GM03348 (cell line): ENCODE measurements at places on chromosomes 2 and 18.

DNA sequence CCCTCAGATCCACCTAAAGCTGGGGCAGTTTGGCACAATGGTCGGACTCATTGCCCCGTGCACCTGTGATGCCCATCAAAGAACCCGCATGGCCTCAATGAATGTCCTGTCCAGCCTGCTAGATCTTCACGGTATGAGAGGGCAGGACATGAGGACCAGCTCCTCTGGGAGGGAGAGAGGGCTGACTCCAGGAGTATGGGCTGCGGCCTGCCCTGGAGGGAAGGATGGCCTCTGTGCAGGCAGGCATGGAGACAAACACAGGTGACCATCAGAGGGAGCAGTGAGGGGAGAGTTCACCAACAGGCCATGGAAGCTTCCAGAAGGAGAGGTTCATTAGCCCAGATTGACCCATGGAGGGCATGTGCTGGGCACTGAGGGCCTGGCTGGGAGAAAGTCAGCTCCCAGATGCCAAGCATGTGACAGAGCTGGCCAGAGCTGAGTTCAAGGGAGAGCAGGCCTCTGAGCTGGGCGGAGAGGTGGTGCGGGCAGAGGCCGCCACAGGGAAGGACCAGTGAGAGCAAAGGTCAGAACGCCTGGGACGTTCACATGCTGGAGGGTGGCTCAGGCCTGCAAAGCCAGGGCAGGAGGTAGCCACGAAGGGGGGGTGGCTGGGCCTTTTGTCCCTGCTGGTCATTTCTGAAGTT lies 36.2 kb downstream of the HJURP start:
- no peak for DNase-seq

- DNase-seq, result no peak
These were observed 387.0 kb downstream of the MTX2 start for GRCh38 chr2:176656038-176656775.

DNA sequence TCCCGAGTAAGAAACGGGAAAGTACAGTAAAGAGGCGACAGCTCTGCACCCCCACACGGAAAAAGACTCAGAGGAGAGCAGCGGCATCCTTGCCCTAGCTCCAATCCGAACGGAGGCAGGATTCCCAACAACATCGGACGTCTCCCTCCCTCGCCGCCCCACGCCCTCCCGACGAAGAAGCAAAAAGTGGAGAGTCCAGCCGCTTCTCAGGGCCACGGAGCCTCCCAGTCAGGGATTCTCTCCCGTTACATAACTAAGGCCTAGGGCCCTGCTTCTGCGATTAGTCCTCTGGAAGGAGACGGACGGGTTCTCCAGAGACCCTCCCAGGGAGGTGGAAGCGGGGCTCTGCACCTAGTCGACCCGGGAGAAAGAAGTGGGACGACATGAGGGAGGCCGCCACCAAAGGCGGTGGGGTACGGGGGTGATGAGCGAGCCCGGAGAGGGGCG lies 587 bp downstream of the SUMO1 start:
- peak; percentile 74 for DNase-seq

- peak; percentile 35 for DNase-seq
These were observed 21.9 kb downstream of the APCDD1 start for GRCh38 chr18:10476338-10476791.

DNA sequence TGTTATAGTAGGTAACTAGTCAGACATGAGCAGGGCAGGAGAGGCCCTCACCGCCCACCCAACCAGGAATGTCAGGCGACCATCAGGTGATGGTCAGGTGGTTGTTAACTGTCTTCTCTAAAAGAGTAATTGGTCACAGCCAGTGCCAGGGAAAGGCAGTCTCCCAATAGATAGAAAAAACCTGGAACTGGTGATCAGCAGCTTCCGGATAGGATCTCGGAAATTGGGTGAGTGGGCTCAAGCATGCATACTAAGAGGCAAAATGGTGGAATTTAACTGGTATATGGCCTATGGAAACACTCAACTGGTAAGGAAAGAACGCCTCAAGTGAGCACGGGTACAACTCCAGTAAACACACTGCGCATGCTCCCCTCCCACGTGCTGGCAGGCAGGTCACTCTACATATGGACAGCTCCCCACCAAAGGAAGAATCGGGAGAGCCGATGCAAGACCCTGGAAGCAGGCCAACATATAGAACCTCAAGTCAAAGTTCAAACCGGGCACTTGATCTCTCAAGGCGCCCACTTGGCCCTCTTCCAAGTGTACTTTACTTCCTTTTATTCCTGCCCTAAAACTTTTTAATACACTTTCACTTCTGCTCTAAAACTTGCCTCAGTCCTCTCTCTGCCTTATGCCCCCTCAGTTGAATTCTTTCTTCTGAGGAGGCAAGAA lies 43.5 kb upstream of the TMEM131 start:
- DNase-seq, result no peak

GRCh38 chr2:42823744-42824453 lies 31.5 kb upstream of the HAAO start:
- peak; percentile 54 for DNase-seq

DNA sequence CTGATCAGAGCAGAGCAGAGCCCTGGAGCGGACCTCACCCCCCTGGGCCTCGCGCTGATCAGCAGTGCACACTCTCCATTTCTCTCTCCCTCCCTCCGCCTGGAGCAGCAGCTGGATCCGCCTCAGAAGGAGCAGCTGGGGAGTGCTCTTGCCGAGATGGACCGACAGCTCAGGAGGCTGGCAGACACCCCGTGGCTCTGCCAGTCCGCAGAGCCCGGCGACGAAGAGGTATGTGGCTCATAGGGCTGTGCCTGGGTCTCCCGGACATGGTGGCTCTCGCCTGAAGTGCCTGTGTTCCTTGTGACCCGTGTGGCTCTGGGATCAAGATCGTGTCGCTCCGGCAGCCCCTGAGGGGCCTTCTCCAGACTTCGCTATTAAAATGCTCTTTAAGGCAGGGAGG lies 102.5 kb downstream of the USP40 start:
- no peak for DNase-seq
